ENCODE measurements at places on chromosomes 11 and 22. TPM values are rescaled to one million over a fixed set of nuclear protein-coding genes. Genes with fewer than 3 reads are reported as not detected.

- DNase-seq = no peak
Measured at GRCh38 chr11:130839981-130840666, 76.2 kb downstream of the SNX19 start.

FAM227A gene
- 0.42 TPM for total RNA-seq

DNA sequence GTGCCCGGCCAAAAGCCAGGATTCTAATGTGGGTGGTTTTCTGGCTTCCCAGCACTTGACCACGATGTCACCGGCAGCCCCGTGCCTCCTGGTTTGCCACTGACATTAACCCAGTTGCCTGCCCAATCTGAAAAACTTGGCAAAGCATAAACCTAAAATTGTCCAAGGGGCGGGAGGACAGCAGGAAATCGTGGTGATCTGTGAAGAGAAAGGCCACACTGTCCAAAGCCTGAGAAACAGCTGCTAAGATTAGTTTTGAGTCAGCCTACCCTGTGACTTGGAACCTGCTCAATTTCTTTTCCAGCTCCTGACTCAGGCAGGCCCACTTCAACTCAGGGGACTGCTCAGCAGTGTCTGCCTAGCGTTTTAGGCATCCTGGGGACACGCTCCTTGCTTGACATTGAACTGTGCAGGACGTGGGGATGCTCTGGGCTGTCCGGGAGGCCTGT lies 8.2 kb upstream of the F2 start:
- no peak for DNase-seq

ZNF74 gene
- 11.5 TPM for total RNA-seq

SOX10 gene
- not detected for total RNA-seq

- no peak for DNase-seq
Measured at GRCh38 chr11:70688142-70688541, 289.8 kb downstream of the CTTN start.

- no peak for DNase-seq
Measured at GRCh38 chr11:16030664-16031063, 325.7 kb downstream of the SOX6 start.

RTN4R gene
- not detected for total RNA-seq

PACSIN3 gene
- 18.8 TPM for total RNA-seq

GRCh38 chr22:36350751-36351594 lies 36.8 kb downstream of the MYH9 start:
- DNase-seq = peak; percentile 98

All from SJSA1 (cell line).